SJCRH30 (cell line): ENCODE measurements at places on chromosomes 4 and X.

GRCh38 chrX:42378857-42379256 lies 399.1 kb downstream of the PPP1R2C start:
- no peak overlapping the region for H3K27ac ChIP-seq
- no peaks in the 10 kb centered on the region for H3K4me1 ChIP-seq
- no peaks in the 10 kb centered on the region for H3K36me3 ChIP-seq

- no peak overlapping the region for H3K27ac ChIP-seq
- H3K27me3 ChIP-seq = 0 out of 2 replicates have a peak, but pooled peaks cover 4% of the 10 kb centered on the region
- no peaks in the 10 kb centered on the region for H3K36me3 ChIP-seq
- H3K4me1 ChIP-seq = no peaks in the 10 kb centered on the region
Measured at GRCh38 chrX:103716962-103717361, 6.3 kb downstream of the TMEM31 start.

DNA sequence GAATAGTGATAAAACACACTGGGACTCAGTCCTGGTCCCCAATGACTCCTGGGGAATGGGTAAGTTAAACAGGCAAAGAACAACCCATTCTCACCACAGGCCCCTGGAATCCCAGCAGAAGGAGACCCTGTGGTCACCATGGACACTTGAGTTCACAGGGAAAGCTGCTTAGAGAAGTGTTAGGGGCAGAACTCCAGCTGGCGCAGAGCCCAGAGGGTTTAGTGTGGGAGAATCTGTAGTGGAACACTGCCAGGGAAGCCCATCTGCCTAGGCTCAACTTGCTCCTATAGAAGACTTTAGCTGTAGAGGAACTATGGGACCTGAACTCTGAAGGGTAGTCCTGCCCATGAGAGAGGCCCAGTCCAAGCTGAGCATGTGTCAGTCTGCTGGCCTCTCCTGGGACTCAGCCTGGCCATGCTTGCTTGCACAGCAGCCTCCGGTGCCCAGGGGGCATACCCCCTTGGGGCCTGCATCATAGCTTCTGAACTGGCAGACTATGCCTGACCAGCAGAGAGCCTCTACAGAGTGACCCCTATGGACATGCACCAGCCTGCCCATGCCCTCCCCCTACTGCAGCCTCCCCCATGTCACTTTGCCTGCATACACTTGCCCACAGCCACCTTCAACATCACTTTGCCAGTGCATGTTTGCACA lies 343.5 kb downstream of the IDS start:
- H3K27ac ChIP-seq = no peak overlapping the region
- DNase-seq = peak; percentile 27
- H3K4me3 ChIP-seq = no peak overlapping the region
- H3K27me3 ChIP-seq = no peaks in the 10 kb centered on the region
- no peaks in the 10 kb centered on the region for H3K4me1 ChIP-seq

GRCh38 chr4:168769837-168770236 lies 240.2 kb downstream of the CBR4 start:
- H3K4me1 ChIP-seq = no peaks in the 10 kb centered on the region
- no peak overlapping the region for H3K4me3 ChIP-seq
- DNase-seq = no peak
- H3K27me3 ChIP-seq = no peaks in the 10 kb centered on the region
- H3K36me3 ChIP-seq = peaks cover 3% of the 10 kb centered on the region; the same call in 1 of the 2 replicates

GRCh38 chr4:140808256-140808655 lies 52.1 kb upstream of the TBC1D9 start:
- H3K4me3 ChIP-seq = no peak overlapping the region
- no peak for DNase-seq
- no peaks in the 10 kb centered on the region for H3K27me3 ChIP-seq
- H3K36me3 ChIP-seq = no peaks in the 10 kb centered on the region
- H3K4me1 ChIP-seq = peaks cover 32% of the 10 kb centered on the region

GRCh38 chr4:158809611-158810486 lies 41.0 kb downstream of the FNIP2 start:
- peaks cover 17% of the 10 kb centered on the region; the same call in 1 of the 2 replicates for H3K4me1 ChIP-seq
- H3K4me3 ChIP-seq = no peak overlapping the region
- peak overlapping the region; percentile 44 for H3K27ac ChIP-seq
- no peaks in the 10 kb centered on the region for H3K36me3 ChIP-seq

GRCh38 chr4:177582992-177583391 lies 140.8 kb upstream of the AGA start:
- peaks cover 3% of the 10 kb centered on the region; the same call in 1 of the 2 replicates for H3K4me1 ChIP-seq
- no peaks in the 10 kb centered on the region for H3K27me3 ChIP-seq
- no peak overlapping the region for H3K4me3 ChIP-seq
- H3K36me3 ChIP-seq = no peaks in the 10 kb centered on the region

DNA sequence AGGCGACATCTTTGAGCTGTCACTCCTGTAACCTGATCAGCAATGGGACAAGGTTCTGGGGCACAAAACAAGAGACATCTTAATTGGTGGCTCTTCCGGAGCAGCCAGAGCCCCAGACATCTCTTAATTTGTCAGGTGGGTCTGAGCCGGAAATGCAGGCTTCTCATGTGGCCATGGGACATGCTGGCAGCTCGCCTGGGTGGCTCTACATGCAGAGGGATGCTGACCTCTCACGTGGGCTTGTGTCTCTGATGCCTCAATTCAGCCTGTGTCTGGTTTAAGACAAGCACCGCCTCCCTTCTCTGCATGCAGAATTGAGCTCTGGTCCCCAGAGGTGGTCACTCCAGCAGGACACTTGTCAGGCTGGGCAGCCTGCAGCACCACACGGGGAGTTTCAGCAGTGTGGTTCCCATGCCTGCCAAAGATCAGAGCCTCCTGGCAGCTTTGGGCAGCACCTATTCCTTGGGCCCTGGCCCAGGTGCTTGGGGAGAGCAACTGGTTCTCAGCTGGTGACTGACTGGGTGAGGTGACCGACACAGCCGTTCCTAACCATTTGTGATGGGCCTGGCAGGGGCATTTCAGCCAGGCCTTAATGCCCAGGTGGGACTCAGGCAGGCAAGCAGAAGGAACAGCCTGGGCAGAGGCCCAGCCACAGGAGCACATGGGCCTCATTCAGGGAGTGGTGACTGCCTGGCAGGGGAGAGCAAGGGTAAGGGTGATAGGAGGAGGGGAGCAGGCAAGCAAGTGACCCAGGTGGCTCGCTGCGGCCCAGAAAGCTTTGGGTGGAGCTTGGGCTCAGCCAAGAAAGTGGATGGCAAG lies 53.4 kb downstream of the HMX1 start:
- peaks cover 4% of the 10 kb centered on the region; the same call in 1 of the 2 replicates for H3K27me3 ChIP-seq
- H3K27ac ChIP-seq = no peak overlapping the region
- no peaks in the 10 kb centered on the region for H3K4me1 ChIP-seq

GRCh38 chr4:106421441-106422296 lies 53.1 kb upstream of the GIMD1 start:
- H3K4me1 ChIP-seq = peaks cover 4% of the 10 kb centered on the region; the same call in 1 of the 2 replicates
- no peaks in the 10 kb centered on the region; the same call in 1 of the 2 replicates for H3K36me3 ChIP-seq
- no peak for DNase-seq
- H3K4me3 ChIP-seq = no peak overlapping the region

DNA sequence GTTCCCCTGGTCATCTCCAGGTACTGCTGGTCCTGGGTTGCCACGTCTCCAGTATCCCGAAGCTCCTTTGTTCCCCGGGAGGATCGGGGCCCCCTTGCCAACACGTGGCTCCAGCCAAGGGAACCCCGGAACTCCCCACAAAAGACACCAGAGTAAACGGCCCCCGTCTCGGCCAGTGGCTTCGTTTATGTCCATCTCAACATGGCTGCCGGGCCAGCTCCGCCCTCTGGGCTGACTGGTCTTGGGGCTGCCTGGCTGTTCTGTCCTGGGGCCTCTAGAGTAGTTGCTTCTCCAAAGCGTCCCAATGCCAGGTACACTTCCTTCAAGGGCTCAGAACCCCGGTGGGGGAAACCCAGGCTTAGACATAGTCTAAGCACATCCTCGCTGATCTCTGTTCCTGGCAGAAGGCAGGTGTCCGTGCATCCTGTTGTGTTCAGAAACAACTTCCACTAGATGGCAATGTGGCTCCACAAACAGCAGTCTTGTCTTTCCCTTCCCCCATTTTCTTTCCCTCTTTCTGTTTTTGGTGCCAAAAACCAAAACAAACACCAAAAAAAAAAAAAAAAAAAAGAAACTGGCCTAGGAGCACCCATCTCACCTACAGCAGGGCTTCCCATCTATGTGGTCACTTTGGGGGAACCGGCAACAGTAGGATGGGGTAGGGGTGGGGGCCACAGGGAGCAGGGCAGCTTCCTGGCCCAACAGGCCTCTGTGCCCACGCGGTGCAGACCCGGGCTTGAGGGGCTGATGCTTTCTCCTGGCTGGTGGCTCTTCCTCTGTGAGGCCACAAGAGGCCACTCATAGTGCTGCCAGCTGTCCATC lies 35.3 kb downstream of the NBDY start:
- DNase-seq = peak; percentile 26
- no peaks in the 10 kb centered on the region for H3K36me3 ChIP-seq
- no peaks in the 10 kb centered on the region for H3K27me3 ChIP-seq
- no peak overlapping the region for H3K4me3 ChIP-seq
- no peak overlapping the region for H3K27ac ChIP-seq
